AG04450 (cell line): ENCODE measurements at places on chromosomes 4 and X.

- no peak for DNase-seq
These were observed 146.5 kb downstream of the NDST3 start for GRCh38 chr4:118180776-118181175.

GRCh38 chr4:1842339-1842895, 13.5 kb downstream of the LETM1 start:
- DNase-seq: no peak

GRCh38 chrX:44244008-44244407, 99.5 kb downstream of the EFHC2 start:
- DNase-seq: no peak

DNA sequence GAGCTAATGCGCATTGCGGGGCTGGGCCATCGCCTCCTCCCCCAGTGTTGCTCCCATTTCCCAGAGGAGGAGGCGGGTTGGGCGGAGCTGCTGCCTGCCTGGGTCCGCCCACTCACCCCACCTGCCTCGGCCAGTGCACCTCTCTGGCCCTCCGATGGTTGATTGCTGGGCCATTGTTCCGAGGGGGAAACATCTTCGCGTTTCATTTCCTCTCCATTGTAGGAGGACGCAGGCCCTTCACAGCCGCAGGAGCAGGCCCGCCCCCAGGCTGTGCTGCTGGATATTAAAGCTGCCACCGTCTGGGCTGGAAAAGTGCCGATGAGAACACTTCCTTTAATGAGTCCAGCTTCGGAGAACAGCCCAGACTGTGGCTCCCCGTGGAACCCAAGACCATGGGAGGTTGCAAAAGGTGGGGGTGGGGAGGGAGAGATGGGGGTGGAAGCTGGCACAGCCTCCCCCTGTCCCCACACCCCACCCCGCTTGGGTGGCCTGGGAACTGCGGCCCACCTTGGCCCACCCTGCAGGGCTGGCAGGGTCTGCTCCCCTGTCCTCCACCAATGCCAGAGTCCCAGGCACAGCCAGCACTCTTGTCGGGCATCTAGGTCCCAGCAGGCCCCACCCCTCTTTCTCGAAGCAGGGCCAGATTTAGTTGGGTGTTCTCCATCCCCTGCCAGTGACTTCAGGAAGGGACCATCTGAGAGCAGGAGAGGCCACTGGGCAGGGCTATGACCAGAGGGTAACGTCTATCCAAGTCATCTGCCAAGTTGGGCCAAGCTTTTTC, 96.6 kb downstream of the ADRA2C start:
- DNase-seq: no peak

DNA sequence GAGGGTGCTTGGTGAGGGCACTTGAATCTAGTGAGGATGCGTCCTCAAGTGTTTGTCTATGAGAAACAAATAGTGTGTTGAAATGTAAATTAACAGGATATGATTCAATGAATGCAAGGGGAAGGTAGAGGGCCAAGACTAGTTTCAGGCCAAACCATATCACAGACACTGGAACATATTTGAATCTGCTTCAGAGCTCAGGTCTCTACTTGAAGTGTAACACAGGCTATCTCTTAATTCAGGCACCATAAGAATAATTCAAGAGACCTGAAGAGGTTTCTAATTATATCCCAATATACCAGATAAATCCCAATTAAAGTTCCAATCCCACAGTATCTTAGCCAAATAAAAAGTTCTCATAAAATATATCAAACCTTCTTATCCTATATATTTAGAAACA, 146.5 kb upstream of the INTU start:
- no peak for DNase-seq

- DNase-seq: no peak
These were observed 31.0 kb downstream of the SMIM43 start for GRCh38 chr4:121733942-121734341.
